Stimulated activated CD8-positive, alpha-beta memory T cell treated with anti-CD3 and anti-CD28 coated beads, Interleukin-4, amount 100 ng/mL, for 1 hour (primary cell): ENCODE measurements at places on chromosomes 5 and 9.

DNA sequence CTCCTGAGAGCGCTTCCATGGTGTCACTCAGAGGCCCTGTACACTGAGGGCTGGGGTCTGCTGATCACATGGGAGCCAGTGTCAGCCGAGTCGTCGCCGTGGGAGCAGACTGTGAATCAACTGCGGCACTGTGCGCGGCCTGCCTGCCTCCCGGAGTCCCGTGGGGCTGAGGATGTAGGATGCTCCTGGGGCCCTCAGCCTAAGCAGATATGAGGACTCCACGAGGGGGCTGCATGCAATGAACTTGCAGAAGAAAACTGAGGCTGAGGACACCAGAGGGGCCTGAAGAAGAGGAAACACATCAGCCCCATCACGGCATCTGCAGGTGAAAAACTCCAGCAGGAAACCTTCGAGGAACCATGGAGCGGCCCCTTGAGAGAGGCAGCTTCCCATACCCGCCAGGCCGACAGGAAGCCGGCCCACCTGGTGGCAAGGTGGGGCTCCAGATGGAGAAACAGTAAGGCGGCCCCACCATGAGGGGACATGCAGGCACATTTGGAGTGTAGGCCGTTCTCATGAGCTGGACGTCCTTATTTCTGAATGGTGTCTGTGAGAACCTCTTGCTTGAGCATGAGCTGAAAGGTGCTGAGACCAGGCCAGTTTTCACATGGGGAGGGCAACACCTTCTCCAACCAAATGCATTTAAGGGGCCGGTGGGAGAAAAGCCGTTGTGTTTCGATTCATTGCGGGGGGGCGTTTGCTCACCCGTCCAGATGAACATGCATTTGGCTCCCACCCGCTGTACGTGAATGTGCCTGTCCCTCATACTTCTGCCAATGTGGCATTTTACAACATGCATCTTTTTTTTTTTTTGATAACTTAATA is 35.2 kb upstream of the ADAMTS2 start:
- no peak for DNase-seq

- DNase-seq: no peak
Measured at GRCh38 chr5:103263054-103263453, 4.5 kb downstream of the MACIR start.

- no peak for DNase-seq
Measured at GRCh38 chr9:106479679-106480078, 383.3 kb upstream of the ZNF462 start.

DNA sequence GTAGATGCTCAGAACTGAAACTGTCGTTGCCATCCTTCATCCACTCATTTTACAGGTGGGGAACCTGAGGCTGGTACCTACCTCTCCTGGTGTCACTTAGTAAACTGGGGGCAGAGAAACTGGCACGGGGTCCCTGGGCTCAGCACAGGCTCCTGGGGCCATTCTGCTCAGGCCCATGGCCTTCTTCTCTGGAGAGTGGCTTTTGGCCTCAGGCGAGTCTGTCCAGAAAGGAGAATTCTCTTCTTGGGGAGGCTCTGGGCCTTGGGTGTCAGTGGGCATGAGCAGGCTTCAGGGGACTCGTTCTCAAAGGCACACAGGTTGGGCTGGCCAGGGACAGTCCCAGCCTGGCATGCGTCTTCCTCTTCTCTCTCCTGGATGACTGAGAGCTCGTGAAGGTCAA is 24.6 kb downstream of the COL5A1 start:
- DNase-seq: no peak

GRCh38 chr9:130931508-130932254 is 7.4 kb downstream of the FIBCD1 start:
- DNase-seq: no peak

GRCh38 chr5:50501491-50502228 is 60.6 kb upstream of the EMB start:
- no peak for DNase-seq

- DNase-seq: no peak
Measured at GRCh38 chr9:16726718-16727451, 143.6 kb downstream of the BNC2 start.

DNA sequence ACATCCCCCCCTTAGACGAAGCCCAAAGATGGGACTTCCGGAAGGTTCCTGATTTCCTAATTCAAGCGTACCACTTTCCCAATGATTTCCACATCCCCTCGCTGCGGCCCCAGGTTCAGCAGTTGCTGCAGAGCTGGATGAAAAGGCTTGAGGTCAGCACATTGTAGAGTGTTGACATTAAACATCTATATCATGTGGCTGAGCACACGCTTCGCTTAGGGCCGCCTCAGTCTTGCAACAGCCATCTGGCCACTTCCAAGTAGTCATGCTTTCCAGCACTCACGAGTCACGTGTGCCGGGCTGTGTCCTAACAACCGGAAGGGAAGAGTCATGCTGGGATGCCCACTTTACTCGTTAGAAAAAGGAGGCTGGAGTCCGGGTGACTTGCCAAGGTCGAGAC is 340.6 kb upstream of the IRX4 start:
- no peak for DNase-seq
